ENCODE measurements at places on chromosomes 1 and 21.

DNA sequence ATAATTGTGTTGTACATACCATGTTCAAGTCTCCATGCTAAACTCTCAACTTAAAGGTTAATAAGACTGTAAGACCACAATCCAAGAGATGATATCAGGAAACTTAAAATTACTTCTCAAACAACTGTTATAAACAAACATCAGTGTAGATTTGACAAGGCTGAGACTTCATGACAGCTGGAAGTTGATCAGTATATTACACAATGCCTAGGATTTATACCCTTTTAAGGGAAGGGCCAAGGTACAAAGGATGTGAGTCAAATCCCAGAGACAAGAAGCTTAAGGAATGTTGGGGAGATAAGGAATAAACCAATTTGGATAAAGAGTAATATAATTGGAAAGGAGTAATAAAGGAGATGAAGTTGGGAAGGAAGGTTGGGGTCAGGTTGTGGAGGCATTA lies 98.8 kb downstream of the LBR start:
- DNase-seq, result no peak

GRCh38 chr1:101288491-101288944 lies 51.7 kb downstream of the S1PR1 start:
- peak; percentile 43 for DNase-seq

DNA sequence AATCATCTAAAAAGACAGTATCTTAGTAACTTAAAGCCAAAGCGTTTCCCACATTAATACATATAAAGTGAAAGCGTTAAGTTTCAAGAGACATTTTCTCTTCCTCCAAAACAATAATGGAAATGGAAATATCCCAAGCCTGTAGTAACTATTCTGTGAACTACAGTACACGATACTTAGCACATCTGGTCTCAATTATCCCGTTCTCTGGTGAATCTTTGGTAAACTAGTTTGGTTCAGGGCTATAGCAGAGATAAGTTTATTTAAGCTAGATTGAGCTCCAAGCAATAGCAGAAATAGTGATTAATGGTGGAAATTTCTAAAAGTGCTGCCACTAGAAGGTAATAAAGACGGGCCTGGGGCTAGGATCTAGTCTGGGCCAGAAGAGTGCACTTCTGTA lies 55.2 kb downstream of the PCNX2 start:
- DNase-seq, result no peak

DNA sequence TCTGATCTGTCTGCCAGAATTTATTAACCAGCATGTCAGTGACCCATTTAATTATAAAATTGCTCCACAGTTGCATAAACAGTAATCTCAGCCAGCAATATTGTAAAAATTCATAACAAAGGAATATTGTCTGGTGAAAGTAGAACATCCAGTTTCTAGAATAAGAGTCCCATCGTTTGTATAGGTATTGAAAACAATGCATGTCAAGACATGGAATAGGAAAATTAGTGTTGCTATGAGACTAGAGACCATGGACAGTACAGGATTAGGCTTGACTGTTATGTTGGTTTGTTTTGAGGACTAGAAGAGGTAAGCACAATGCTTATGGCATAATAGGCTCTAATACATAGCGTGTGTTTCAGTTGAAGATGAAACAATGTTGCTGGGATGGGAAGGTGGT lies 37.1 kb downstream of the ATF6 start:
- DNase-seq, result no peak

GRCh38 chr1:1118876-1119220 lies 3.0 kb upstream of the C1orf159 start:
- no peak for DNase-seq

- DNase-seq, result no peak
These were observed 41.9 kb downstream of the ACP6 start for GRCh38 chr1:147628441-147628840.

DNA sequence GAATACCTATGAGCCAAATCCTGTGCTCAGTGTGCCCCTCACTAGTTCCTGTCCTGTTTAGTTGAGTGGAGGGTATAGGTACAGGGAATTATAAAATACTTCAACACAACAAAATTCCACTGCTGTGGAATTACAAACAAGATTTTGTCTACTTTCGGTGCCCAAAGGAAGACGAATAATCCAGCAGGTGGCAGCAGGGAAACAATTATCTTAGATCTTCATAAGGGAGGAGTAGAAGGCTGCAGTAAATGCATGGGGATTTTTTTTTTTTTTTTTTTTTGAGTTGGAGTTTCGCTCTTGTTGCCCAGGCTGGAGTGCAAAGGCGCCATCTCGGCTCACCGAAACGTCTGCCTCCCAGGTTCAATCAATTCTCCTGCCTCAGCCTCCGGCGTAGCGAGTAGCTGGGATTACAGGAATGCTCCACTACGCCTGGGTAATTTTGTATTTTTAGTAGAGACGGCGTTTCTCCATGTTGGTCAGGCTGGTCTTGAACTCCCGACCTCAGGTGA lies 2.0 kb upstream of the PIP5K1A start:
- no peak for DNase-seq

- no peak for DNase-seq
These were observed 14.3 kb downstream of the QSOX1 start for GRCh38 chr1:180168786-180169639.

- DNase-seq, result peak; percentile 39
These were observed 38.4 kb downstream of the TAS1R2 start for GRCh38 chr1:18820791-18821641.

DNA sequence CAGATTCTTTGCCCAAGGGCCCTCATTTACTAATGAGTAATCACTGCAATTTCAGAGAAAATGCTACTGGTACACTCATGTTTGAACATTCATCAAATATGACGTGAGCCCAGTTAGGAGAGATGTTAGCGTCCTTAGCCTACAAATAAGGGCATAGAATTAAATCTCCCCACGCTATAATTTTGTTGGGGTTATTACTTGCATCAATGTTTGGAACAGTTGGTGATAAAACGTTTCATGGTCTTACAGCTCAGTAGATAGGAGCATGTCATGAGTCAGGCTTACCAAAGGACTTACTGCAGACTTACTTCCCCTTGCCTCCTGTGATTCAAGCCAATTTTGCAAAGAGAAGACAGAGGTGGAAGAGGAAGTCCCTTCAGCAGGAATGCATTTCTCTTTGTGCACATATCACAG lies 304.0 kb downstream of the KIF26B start:
- DNase-seq, result no peak

DNA sequence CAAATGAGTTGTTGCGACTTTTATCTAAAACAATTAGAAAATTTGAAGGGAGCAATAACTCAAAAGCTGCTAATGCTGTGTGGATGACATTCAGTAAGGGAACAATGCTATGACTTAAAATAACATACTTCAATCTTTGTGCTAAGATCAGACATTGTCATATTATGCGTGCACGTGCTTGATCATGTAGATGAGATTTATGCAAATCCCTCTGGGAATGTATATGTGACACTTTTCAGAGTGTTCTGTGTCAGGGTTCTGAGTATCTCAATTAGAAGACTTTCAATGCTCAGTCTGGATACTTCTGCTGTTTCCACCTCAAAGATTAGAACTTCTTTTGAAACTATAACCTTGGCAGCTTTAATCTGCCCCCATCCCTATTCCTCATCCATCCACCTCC lies 18.6 kb upstream of the POU2F1 start:
- no peak for DNase-seq

- no peak for DNase-seq
These were observed 839.4 kb upstream of the ADGRL4 start for GRCh38 chr1:79845936-79846335.

DNA sequence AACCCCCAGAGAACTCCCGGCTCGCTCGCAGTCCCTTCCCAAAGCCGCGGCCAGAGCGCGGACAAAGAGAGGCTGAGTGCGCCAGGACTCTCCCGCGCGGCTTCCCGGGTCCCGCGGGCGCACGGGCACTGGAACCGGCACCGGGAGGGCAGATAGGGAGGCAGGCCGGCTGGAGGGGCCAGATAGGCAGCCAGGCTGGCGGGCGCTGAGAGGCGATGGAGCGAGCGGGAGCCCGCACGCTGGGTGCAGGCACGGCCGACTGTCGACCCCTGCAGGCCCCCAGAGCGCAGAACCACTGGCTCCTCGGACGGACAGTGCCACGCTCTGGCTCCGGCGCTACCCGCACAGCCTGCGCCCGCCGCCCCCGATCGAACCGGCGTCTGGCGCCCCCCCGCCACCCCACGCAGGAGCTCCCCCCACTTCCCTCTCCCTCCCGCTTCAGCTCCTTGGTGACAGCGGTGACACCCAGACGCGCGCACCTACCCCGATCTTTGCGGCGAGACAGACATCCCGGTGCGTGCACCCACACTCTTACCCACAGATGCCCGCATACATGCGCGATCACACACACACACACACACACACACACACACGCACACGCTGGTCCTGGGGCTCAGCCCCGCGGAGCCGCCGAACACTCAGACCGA lies 534 bp downstream of the SLC6A9 start:
- DNase-seq, result peak; percentile 40

DNA sequence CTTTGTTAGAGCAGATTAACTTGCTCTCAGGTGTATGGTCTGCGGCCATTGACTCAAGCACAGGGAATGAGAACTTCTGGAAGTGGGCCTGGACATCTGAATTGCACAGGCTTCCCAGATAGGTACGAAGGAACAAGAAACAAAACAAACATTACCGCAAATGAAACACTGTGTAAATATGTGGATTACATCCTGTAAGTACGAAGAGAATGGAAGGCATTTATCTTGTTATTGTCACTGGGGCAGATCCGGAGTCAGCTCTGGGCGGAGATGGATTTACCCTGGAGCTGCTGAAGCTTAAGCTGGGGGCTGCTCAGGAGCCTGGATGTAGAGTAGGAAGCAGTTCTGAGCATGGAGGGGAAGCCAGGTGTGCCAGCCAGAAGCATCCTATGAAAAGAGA lies 6.8 kb downstream of the HES2 start:
- DNase-seq, result no peak

- no peak for DNase-seq
These were observed 49.5 kb upstream of the GCLM start for GRCh38 chr1:93958726-93959100.
